ENCODE measurements at places on chromosomes 11 and 22.
A peak's percentile ranks its signal among the peaks of the same experiment; 100 is the strongest.

DNA sequence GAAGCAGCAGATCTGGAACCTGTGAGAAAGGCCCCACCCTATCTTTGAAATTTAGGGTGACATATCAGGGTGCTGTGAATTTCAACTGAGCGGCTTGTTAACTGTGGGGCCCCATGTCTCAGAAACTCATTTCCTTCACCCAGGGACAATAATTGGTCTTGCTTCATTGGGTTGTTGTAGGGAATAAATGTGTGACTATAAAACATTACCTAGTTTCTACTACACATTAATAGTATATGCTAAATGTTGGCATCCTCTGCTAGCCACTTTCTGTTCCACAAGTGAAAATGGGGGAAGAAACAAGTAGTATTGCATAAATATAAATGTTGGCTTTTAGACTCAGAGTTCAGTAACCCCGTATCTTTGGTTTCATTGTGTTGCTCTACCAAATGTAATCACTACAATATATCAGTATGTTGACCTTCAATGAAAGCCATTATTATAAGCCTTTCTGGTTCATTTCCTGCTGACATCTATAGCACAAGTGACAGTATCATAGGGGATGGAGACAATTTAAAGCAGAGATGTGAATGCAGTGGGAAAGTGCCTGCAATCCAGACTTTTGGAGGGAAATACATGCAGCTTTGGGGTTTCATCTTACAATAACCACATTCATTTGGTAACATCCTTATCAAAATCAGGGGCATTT is 905.5 kb upstream of the RAG2 start:
- no peak for DNase-seq

GRCh38 chr22:43276321-43276720 is 66.9 kb downstream of the SCUBE1 start:
- DNase-seq = no peak

DNA sequence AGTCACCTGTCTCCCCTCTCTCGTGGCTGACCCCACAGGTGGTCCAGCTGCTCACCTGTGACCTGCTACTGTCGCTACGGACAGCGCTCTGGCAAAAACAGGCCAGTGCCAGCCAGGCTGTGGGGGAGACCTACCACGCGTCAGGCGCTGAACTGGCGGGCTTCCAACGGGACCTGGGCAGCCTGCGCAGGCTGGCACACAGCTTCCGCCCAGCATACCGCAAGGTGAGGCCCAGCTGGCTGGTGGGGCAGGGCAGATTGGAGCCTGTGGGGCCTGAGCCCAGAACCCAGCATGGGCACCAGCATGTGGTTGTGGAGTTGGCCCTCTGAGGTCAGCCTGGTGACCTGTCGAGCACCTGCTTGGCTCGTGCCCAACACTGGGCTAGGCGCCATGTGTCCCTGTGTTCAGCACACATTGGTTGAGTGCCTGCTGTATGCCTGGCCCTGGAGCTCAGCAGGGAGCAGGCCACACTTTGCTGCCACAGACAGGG is 11.9 kb downstream of the SHISA8 start:
- DNase-seq = no peak

DNA sequence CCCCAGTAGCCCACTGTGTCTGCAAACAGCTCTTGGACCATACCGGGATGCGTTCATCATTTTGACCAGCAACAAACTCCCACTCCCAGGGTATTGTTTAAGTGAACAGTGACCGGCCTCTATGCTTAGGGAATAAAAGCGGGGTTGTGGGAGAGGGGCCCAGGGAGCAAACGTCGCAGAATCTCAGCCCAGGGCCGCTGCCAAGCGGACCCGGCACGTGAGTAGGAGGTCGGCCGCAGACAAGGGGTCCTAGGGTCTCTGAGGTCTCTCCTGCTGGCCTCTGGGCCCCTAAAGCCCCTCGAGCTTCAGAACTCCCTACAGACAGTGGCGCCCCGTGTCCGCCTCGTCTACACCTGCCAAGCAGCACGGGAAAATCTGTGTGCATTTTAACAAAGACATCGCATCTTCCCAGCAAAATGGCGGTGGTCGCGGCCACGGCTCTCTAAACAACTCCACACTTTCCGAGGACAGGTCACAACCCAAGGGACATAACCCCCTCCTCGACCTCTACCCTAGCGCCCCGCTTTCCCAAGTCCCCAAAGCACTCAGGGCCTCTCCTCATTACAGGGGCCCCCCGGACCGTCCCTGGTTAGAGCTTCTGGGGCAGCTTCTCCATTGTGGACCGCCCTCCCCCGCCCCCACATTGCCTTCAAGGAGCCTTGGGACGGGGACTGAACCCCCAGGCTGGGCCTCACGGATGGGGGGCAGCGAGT is 3.9 kb upstream of the GCAT start:
- DNase-seq = peak; percentile 1

GRCh38 chr11:126371595-126371994 is 16.1 kb downstream of the ST3GAL4 start:
- DNase-seq = no peak

- DNase-seq = no peak
Observed at GRCh38 chr11:34495239-34495723, 18.3 kb downstream of the ELF5 start.

- DNase-seq = peak; percentile 33
Observed at GRCh38 chr11:69721745-69722144, 17.9 kb upstream of the FGF19 start.

DNA sequence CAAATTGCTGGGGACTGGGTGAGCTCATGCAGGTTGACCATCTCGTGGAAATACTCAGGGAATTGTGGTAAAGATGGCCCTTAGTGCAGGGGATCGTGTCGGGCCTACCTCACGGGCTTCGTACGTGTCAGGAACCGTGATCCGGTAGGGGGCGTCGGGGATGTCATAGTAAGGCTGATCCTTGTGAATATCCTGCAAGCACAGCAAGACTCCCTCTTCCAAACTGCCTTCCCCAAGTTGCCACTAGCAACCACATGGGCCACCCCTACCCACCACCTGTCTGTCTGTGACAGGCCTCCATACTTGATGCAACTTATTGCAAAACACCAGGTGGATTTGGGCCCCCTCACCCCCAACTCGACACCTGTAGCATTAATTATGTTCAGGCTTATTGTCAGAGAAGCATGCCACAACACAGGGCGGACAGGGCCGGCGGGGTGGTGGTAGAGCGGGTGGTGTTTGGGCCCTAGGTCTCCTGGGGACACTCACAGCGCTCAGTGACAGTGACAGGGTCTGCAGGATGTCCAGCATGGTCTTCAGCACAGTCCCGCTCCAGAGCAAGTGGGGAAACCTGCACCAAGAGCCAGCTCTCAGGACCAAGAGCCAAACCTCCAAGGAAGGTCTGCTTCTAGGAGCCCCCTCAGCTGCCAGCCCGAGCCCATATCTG is 22.6 kb upstream of the SERPIND1 start:
- no peak for DNase-seq

GRCh38 chr11:105054723-105055493 is 9.8 kb upstream of the CARD16 start:
- DNase-seq = no peak

- peak; percentile 72 for DNase-seq
Observed at GRCh38 chr11:76669901-76670484, 554 bp downstream of the LRRC32 start.

DNA sequence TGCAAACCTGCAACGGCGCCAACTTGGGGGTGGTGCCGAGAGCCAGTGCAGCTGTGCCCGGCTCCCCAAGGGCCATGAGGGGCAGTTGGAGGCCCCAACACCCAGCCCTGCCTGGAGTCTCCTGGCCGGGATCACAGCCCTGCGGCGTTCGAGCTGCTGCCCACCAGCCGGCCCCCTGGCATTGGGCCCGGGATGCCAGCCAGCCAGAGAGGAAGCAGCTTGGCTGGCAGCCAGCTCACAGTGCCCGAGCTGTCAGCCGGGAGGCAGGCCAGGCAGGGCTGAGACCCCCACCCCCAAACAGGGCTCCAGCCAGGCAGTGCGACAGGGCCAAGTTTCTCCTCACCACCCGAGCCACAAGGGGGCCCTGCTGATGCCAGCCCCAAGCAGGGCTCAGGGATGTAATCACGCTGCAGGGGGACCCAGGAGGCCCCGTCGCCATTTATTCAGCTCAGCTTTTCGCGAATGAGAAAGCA is 26.0 kb upstream of the TCF20 start:
- DNase-seq = no peak

DNA sequence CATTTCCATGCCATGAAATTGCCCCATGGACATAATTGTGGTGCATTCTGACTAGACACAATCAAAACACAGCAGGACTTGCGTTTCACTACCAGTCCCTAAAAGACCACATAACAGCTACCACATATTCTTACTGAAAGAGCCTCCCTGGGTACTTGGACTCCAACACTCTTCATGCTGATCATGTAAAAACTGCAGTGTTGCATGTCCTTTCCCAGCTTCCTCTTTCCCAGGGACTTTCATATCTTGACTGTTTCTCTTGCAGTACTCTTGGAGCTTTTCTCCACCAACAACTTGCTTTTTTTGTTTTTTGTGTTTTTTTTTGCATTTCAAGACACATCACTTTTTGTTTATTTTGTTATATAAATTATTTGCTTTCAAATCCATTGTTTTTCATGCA is 22.9 kb downstream of the MS4A6E start:
- DNase-seq = no peak

- peak; percentile 65 for DNase-seq
Observed at GRCh38 chr11:18696638-18697225, 1.8 kb upstream of the TMEM86A start.

GRCh38 chr11:776561-777287 is 563 bp downstream of the GATD1 start:
- peak; percentile 30 for DNase-seq

- peak; percentile 30 for DNase-seq
Observed at GRCh38 chr11:12813371-12814225, 139.4 kb downstream of the TEAD1 start.

DNA sequence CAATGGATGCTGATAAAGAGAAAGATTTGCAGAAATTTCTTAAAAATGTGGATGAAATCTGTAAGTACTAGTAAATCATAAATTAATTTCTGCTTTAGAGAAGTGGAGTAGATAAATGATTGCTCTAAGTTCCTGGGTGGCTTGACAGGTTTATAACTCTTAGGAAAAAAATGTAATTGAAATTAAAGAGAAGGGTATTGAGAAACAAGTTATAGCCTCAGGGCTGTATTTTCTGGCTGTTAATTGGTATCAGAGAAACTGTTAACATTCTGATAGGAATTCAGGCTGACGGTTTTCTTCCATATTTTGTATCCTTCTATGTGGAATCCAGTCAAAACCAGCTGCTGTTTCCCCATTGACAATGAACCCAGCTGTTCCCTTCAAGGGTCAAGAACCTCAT is 1.9 kb downstream of the TTC12 start:
- no peak for DNase-seq

- DNase-seq = peak; percentile 73
Observed at GRCh38 chr11:75583718-75584658, 21.9 kb downstream of the SERPINH1 start.

GRCh38 chr11:35218956-35219355 is 80.0 kb downstream of the CD44 start:
- peak; percentile 22 for DNase-seq

GRCh38 chr11:11020747-11021149 is 162.9 kb upstream of the ZBED5 start:
- DNase-seq = no peak

- DNase-seq = no peak
Observed at GRCh38 chr11:95799546-95799945, 9.2 kb downstream of the CEP57 start.

- DNase-seq = no peak
Observed at GRCh38 chr11:62352355-62353336, 15.4 kb downstream of the ASRGL1 start.

GRCh38 chr11:131446590-131447275 is 76.3 kb downstream of the NTM start:
- no peak for DNase-seq

GRCh38 chr22:30596199-30596598 is 4.5 kb upstream of the PES1 start:
- DNase-seq = no peak

- DNase-seq = peak; percentile 69
Observed at GRCh38 chr11:122731500-122731913, 76.0 kb downstream of the UBASH3B start.

GRCh38 chr22:49149721-49150608 is 677.7 kb downstream of the BRD1 start:
- no peak for DNase-seq

- DNase-seq = peak; percentile 88
Observed at GRCh38 chr22:18057568-18058209, 20.1 kb upstream of the PEX26 start.

GRCh38 chr11:30326114-30326778 is 3.3 kb downstream of the ARL14EP start:
- no peak for DNase-seq

DNA sequence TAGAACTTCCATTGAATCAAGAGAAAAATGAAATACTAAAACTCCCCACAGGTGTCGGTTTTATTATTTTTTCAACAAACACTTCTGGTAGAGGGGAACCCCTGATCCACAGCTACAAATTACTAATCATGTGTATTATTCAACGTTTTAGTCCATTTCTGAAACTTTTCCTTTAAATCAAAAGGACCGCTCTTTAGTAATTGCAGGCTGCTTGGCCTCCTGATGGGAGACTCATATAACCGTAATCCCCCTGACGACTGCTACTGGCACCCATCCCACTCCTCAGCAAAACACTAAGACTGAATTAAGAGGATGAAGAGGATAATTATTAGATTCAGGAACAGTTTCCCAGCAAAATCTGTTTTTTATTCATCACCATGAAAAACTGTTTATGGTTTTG is 46.4 kb downstream of the PAX6 start:
- no peak for DNase-seq

DNA sequence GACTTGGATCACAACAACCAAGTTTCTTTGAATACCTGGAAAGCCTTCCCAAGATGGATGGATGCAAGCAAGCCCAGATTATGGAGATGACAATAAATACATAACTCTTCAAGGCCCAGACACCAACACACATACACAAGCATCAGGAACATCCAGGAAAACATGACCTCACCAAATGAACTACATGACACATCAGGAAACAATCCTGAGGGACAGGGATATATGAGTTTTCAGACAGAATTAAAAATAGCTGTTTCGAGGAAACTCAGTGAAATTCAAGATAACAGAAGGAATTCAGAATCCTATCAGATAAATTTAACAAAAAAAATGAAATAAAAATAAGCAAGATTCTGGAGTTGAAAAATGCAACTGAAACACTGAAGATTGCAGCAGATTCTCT is 659.4 kb downstream of the METTL15 start:
- peak; percentile 13 for DNase-seq

- DNase-seq = no peak
Observed at GRCh38 chr11:16737818-16738192, 642 bp upstream of the C11orf58 start.

Measured in AG08395 (cell line).